ENCODE measurements at places on chromosomes 12 and 14.
A peak's percentile ranks its signal among the peaks of the same experiment; 100 is the strongest.

DNA sequence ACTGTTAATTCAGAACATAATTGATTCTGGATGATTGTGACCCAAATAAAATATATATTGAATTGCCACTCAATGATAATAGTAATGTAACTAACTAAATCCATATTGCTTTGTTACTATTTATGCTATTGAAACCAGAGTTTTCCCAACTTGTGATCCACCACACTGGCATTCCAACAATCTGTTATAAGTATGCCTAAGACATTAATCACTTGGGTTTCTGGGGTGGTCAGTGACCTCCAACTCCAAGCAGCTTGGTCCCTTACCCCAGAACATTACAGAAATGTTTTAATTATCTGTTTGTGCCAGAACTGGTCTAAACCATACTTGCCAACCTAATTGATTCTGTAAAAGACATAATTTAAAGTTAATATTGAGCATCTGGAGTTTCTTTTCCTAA, 14.6 kb downstream of the CAPS2 start:
- DNase-seq: no peak

GRCh38 chr12:57124261-57124877, 3.9 kb upstream of the LRP1 start:
- peak; percentile 75 for DNase-seq

- DNase-seq: no peak
Measured at GRCh38 chr12:68352067-68352466, 19.9 kb upstream of the MDM1 start.

- DNase-seq: peak; percentile 98
Measured at GRCh38 chr12:56193025-56193578, 3.8 kb upstream of the SMARCC2 start.

- DNase-seq: peak; percentile 74
Measured at GRCh38 chr12:108563136-108563803, 874 bp downstream of the ISCU start.

DNA sequence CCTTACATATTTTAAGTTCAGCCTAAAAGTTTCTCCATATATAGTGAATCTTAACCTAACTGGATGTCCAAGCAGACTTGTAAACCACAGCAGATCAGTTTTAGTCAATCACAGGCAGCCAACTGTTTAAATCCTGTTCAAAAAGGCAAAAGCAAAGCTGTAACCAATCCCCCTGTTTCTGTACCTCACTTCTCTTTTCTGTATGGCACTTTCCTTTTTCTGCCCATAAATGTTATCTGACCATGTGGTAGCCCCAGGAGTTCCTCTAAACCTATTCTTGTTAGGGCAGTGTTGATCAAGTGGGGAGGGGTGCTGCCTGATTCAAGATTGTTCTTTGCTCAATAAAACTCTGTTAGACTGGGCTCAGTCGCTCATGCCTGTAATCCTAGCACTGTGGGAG, 8.5 kb upstream of the DACT1 start:
- no peak for DNase-seq

- no peak for DNase-seq
Measured at GRCh38 chr12:59055204-59055860, 135.0 kb upstream of the LRIG3 start.

DNA sequence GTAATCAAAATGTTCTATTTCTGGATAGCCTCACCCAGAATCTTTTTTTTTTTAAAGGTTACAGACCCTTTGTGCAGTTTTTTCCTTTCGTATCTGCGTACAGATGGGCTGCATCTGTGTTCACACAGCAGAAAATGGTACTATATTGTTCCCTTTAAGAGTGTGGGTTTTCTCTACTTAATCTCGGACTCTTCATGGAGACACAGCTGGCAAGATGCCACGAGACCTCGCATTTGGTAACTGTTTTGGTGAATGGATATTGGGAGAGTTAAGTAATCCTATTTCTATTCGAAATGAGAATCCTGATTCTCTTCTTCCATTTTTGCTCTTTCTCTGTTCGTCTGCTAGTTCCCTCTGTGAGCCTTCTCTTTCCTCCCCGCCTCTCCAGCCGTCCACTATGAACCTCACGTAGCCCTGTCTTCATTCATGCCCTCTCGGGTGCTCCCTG, 85.7 kb downstream of the SAMD4A start:
- no peak for DNase-seq

DNA sequence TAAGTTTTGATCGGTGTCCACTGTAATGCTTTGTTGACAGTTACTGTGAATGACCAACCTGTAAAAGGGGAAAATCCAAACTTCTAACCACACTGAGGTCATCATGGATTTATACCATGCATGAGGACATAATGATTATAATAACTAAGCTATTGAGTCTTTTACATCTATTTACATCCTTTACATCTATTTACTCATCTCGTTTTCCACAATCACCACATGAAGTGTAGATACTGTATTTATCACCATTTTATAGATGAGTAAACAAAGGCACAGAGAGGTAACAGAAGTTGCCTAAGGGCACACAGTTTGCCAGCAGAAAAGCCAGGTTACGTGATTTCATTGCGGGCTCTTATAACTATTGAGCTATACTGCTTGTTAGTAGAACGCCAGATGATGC, 27.9 kb upstream of the EID3 start:
- no peak for DNase-seq

DNA sequence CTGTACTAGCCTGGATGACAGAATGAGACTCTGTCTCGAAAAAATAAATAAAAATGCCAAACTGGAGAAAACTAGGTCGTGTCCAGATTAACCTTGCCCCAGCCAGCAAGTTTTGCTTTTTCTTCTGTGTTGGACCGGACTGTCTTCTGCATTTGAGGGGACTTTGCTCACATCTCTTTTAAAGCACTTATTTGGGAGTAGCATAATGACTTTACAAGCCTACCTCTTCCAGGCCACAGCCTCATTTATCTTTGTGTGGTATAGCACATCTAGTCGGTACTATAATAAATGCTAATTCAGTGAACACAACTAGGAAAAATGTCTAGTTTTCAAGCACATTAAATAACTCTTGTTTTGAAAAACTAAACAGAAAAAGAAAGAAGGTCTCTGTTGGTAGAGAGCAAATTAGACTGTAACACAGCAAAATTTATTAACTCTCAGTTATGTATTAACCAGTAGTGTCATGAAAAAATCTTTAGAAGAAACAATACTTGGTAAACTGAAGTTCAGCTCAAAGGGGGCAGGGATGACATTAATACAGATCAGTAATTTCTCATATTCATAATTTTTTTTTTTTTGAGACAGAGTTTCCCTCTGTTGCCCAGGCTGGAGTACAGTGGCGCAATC, 52.0 kb downstream of the WDHD1 start:
- no peak for DNase-seq

GRCh38 chr12:4960030-4960429, 50.3 kb downstream of the KCNA1 start:
- no peak for DNase-seq

DNA sequence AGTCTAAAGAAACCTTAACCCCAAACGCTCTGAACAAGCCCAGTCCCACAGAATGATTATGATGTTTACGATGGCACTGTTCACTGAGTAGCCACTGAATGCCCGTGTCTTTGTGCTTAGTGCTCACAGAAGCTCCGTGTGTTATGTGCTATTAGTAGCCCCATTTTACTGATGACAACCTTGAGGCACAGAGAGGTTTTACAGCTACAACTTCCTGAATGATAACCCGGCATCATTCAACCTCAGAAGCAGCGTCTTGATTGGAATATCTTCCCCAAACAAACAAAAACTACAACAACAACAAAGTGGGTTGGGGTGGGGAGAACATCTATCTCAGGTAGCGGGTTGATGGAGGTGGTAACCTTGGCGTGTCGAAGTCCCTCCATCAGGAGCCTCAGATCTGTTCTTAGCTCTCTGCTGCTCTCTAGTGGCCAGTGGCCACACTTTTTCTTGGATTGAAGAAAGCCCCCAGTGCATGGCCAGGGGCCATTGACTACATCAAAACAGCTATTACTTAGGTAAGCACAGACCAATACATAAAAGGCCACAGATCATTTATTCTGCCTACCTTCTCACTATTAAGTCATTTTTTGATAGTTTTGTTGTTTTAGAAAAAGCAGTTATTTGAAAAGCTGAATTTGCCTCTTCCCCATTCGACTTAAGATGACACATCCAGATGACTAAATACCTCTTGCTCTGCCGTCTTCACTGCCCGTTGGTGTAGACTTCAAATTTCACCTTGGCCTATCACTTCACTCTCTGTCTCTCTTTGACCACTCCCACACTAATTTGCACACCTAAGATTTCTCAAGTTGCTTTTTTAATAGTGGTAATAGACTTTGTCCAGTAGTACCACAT, 376.9 kb downstream of the GALC start:
- peak; percentile 56 for DNase-seq

DNA sequence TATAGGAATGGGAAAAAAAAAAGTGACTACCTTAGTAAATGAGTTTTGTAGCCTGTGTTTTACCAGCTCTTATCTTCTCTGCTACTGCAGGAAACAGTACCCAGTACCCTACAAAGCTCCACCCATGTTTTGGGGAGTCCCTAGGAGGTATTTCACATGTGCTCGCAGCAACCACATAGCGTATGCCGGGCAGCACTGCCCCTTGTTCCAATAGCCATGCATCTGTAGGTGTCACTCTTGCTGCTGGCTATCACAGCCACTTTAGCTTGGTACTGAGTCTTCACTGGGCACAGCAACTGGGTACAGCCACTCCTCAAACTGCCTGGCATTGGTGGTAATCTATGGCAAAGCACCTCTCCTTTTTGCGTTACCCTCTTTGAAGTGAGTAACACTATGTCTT, 2.0 kb upstream of the MDM1 start:
- no peak for DNase-seq
